Neural progenitor cell (in vitro differentiated cells): ENCODE measurements at places on chromosomes 4 and X.

GRCh38 chrX:17377795-17378194 lies 2.8 kb downstream of the NHS start:
- peak overlapping the region; percentile 64 for H3K4me3 ChIP-seq
- H3K27me3 ChIP-seq: peaks cover 33% of the 10 kb centered on the region
- no peak overlapping the region for H3K27ac ChIP-seq
- peak; percentile 2 for DNase-seq
- H3K4me1 ChIP-seq: peaks cover 5% of the 10 kb centered on the region

DNA sequence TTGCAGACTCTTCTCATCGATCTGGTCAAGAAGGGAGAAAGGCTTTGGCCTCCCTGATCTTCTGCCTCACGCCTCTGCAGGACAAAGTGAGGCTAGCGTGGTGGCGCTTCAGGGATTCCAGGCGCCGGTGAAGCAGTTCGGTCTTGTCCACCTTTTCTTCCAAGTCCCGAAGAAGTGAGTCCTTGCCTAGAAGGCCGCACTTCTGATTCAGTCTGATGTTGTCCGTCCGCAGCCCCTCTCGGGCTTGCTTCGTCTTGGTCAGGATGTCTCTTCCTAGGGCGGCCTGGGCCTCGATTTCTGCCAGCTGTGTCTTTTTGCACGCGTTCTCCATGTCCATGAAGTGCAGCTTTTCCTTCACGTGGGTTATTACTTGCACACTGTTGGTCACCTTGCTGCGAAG lies 1.9 kb upstream of the TADA2B start:
- H3K27ac ChIP-seq: no peak overlapping the region
- H3K27me3 ChIP-seq: peaks cover 35% of the 10 kb centered on the region

GRCh38 chr4:153705743-153706468 lies 21.8 kb downstream of the TLR2 start:
- H3K4me3 ChIP-seq: no peak overlapping the region
- H3K27ac ChIP-seq: no peak overlapping the region

GRCh38 chrX:124348182-124348581 lies 1.8 kb downstream of the SH2D1A start:
- no peak for DNase-seq
- no peaks in the 10 kb centered on the region for H3K27me3 ChIP-seq
- H3K4me1 ChIP-seq: peaks cover 12% of the 10 kb centered on the region
- no peak overlapping the region for H3K4me3 ChIP-seq
- no peaks in the 10 kb centered on the region for H3K36me3 ChIP-seq
- no peak overlapping the region for H3K27ac ChIP-seq

DNA sequence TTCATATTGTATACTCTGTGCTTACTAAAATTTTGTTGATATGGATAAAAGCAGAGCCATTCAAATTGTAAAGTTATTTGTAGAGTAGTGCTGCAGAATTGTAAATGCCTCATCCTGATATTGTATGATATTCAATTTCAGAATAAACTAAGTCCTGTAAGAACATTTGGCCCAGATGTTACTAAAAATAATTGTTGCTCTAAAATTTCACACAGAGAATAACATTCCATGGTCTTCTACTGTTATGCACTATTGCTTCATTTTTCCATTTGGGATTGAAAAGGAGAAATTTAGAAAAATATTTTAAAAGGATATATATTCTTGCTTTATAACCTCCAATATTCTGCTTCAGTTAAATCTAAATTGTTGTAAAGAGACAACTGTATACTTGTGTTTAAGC lies 195.6 kb downstream of the LARP7 start:
- peaks cover 6% of the 10 kb centered on the region for H3K36me3 ChIP-seq
- no peak overlapping the region for H3K4me3 ChIP-seq
- H3K4me1 ChIP-seq: no peaks in the 10 kb centered on the region
- no peaks in the 10 kb centered on the region for H3K27me3 ChIP-seq

- no peaks in the 10 kb centered on the region for H3K27me3 ChIP-seq
- no peak overlapping the region for H3K27ac ChIP-seq
- H3K4me1 ChIP-seq: no peaks in the 10 kb centered on the region
These were observed 204.5 kb downstream of the SLC7A11 start for GRCh38 chr4:138037696-138038095.

DNA sequence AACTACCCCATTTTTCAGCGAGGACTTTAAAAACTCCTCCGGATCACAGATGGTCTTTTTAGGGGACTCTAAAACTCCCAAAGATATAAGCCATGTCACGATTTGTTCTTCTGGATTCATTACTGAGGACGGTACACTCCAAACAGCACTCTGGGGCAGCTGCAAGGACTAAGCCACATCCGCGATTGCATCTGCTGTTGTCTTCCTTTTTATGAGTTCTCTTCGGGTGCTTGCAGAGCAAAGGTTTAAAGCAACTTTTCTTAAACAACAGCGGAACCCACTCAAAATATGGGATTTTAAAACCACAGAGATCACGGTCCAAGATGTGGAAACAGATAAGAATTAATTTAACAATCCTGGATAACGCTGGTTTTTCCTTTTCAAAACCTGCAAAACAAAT lies at the start of gene ARHGEF6:
Gene ARHGEF6 (minus strand): TSS at position 170 of the 400 bp plus-strand sequence. CDS start 50 bp downstream, at position 120.
- no peak for DNase-seq
- no peak within 1 kb of the TSS for H3K4me3 ChIP-seq
- H3K27me3 ChIP-seq: no peaks in the 10 kb centered on the region
- H3K4me1 ChIP-seq: no peaks in the 10 kb centered on the region
- no peaks in the 10 kb centered on the region for H3K36me3 ChIP-seq

DNA sequence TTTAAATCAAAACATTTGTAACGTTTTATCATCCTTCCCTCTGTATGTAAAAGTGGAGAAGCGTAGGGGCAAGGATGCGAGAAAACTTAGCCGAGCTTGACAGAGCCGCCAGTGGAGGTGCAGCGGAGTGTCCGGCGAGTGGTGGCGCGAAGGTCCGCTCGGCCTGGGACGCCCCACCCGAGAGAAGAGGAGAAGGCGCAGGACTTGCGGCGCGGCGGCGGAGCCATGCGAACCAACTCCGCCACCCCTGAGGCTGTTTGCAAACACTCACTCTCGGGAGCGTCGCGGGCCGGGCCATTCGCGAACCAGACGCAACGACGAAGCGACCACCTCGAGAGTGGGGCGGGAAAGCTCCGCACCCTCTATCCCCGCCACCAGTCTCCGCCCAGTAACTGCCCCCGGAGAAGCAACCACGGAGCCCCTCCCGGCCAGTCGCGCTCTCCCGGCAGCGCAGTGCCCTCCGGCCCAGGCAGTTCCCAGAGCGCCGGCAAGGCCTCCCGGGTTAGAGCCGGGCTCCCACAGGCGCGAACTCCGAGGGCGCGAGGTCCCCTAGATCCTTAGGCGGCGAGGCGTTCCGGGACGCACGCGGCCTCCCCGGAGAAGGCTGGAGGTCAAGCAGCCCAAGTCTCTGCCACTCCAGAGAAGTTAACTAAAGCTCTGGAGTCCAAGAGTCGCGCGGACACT lies 2.3 kb upstream of the MAB21L2 start:
- peak; percentile 75 for DNase-seq
- H3K4me3 ChIP-seq: peak overlapping the region; percentile 75
- peaks cover 37% of the 10 kb centered on the region for H3K4me1 ChIP-seq
- no peaks in the 10 kb centered on the region for H3K36me3 ChIP-seq
- peaks cover 41% of the 10 kb centered on the region for H3K27me3 ChIP-seq

GRCh38 chr4:39658756-39659155 lies 20.1 kb upstream of the SMIM14 start:
- no peaks in the 10 kb centered on the region for H3K4me1 ChIP-seq
- DNase-seq: no peak
- no peak overlapping the region for H3K4me3 ChIP-seq
- H3K27me3 ChIP-seq: no peaks in the 10 kb centered on the region
- H3K36me3 ChIP-seq: no peaks in the 10 kb centered on the region

DNA sequence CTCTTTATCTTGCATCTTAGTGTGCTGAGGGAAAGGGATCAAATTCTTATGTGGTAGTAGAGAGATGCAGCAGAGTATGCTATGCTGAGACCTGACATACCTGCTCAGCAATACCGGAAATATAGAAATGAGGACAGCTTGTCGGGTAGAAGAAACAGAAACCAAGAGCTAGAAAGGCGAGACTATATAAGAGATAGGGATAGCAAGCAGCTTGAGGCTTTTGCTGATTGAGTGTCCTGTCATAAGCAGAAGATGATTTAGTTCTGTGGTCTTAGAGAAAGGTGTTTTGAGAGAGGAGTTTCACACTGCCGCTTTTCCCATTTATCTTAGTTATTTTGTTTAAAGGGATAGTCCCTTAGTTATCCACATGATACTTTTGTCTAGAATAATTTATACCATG lies 31.7 kb downstream of the USP9X start:
- H3K4me1 ChIP-seq: peaks cover 10% of the 10 kb centered on the region
- DNase-seq: no peak
- H3K4me3 ChIP-seq: no peak overlapping the region
- H3K36me3 ChIP-seq: no peaks in the 10 kb centered on the region
- no peaks in the 10 kb centered on the region for H3K27me3 ChIP-seq

DNA sequence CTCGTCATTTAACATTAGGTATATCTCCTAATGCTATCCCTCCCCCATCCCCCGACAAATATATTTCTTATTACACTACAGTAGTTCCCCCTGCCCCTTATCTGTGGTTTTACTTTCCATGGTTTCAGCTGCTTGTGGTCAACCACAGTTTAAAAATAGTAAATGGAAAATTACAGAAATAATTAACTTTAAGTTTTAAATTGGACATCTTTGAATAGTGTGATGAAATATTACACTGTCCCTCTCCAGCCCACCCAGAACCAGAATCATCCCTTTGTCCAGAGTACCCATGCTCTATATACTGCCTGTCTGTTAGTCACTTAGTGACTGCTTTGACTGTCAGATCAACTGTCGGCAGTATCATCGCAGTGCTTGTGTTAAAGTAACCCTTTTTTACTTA lies 47.4 kb upstream of the VEGFC start:
- DNase-seq: no peak
- no peaks in the 10 kb centered on the region for H3K4me1 ChIP-seq

DNA sequence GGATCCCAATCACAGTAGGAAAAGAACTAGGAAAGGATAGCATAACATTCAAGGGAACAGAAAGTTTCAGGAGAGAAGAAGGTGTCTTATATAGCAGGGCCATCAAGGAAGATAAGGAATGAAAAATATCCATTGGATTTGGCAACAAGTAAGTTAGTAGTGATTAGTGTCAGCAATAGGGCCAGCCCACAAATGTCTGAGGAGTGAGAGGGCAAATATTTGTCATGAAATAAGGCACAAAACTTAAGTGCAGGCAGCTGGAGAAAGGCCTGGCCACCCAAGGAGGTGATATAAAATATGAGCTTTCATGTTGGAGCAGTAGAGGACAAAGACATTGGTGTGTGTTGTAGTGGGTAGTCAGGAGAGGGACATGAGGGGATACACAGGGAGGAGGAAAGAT lies 132.1 kb downstream of the COL4A6 start:
- H3K4me1 ChIP-seq: peaks cover 9% of the 10 kb centered on the region
- DNase-seq: no peak
- H3K27me3 ChIP-seq: no peaks in the 10 kb centered on the region
- H3K4me3 ChIP-seq: no peak overlapping the region
- H3K27ac ChIP-seq: no peak overlapping the region

GRCh38 chr4:94354474-94354896 lies 11.8 kb upstream of the HPGDS start:
- H3K36me3 ChIP-seq: no peaks in the 10 kb centered on the region
- no peaks in the 10 kb centered on the region for H3K27me3 ChIP-seq
- DNase-seq: no peak
- no peaks in the 10 kb centered on the region for H3K4me1 ChIP-seq

DNA sequence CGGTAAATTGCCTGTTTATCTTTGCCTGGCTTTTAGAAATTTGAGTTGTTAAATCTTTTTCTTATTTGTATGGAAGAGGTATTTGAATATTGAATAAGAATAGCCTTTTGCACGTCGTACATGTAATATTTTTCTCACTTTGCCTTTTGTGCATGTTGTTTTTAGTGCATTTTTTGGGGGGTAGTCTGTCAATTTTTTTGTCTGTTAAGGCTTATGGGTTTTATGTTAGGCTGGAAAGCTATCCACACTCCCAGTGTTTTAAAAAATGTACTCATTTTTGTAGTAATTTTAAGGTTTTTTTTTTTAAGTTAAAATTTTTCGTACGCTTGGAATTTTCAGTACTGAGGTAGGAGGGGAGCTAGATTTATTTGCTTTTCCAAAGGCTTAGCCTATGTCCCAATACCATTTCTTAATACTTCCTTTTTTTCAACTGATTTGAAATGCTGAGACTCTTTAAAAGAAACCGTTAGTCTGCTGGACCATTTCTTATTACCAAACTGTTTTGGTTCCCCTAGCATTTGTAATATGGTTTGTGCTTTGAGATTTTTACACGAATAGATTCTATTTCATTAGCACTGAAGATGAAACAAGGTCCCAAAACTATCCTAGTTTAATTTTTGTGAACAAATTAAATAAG lies 1.3 kb downstream of the HERC5 start:
- H3K36me3 ChIP-seq: no peaks in the 10 kb centered on the region
- H3K4me3 ChIP-seq: peak overlapping the region; percentile 45
- peaks cover 36% of the 10 kb centered on the region for H3K27me3 ChIP-seq
- peaks cover 4% of the 10 kb centered on the region for H3K4me1 ChIP-seq

- no peaks in the 10 kb centered on the region for H3K27me3 ChIP-seq
- H3K27ac ChIP-seq: no peak overlapping the region
- DNase-seq: no peak
- no peaks in the 10 kb centered on the region for H3K4me1 ChIP-seq
These were observed 132.4 kb downstream of the GLRA3 start for GRCh38 chr4:174696657-174697056.

DNA sequence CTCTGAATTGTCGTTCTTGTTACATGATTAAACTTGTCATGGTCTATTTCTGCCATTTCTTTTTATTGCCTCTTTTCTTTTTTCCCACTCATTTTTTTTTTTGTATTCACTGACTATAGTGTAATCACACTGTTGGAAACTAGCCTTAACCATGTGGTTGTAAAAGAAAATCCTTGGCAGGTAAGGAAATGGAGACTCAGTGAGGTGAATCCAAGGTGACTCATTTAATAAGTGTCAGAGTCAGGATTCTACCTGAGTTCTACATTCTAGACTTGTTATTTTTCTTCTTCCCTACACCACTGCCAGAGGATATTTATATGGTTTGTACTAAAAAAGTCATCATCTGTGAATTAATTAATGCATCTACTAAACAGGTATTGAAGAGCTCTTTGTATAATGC lies 152.2 kb downstream of the CBLL2 start:
- no peak overlapping the region for H3K27ac ChIP-seq
- no peaks in the 10 kb centered on the region for H3K27me3 ChIP-seq
- H3K4me1 ChIP-seq: no peaks in the 10 kb centered on the region
- H3K36me3 ChIP-seq: no peaks in the 10 kb centered on the region
- DNase-seq: no peak

- no peak for DNase-seq
- H3K27ac ChIP-seq: no peak overlapping the region
- H3K4me3 ChIP-seq: no peak overlapping the region
- H3K27me3 ChIP-seq: no peaks in the 10 kb centered on the region
- H3K4me1 ChIP-seq: no peaks in the 10 kb centered on the region
These were observed 1101.0 kb upstream of the PCDH7 start for GRCh38 chr4:29619168-29619567.

- no peaks in the 10 kb centered on the region for H3K36me3 ChIP-seq
- no peak for DNase-seq
- no peaks in the 10 kb centered on the region for H3K4me1 ChIP-seq
- H3K27ac ChIP-seq: no peak overlapping the region
- no peaks in the 10 kb centered on the region for H3K27me3 ChIP-seq
- H3K4me3 ChIP-seq: no peak overlapping the region
These were observed 120.0 kb upstream of the DIAPH2 start for GRCh38 chrX:96564595-96564994.

- no peak overlapping the region for H3K27ac ChIP-seq
- no peak overlapping the region for H3K4me3 ChIP-seq
- peaks cover 3% of the 10 kb centered on the region for H3K4me1 ChIP-seq
- H3K27me3 ChIP-seq: no peaks in the 10 kb centered on the region
These were observed 22.6 kb downstream of the SLC25A4 start for GRCh38 chr4:185165605-185166063.

GRCh38 chr4:152936446-152937335 lies 568 bp downstream of the FHDC1 start:
- no peaks in the 10 kb centered on the region for H3K36me3 ChIP-seq
- peak; percentile 71 for DNase-seq
- H3K27ac ChIP-seq: no peak overlapping the region
- H3K4me1 ChIP-seq: peaks cover 23% of the 10 kb centered on the region
- peaks cover 45% of the 10 kb centered on the region for H3K27me3 ChIP-seq
